ENCODE measurements at places on chromosomes 11 and 22. TPM values are rescaled to one million over a fixed set of nuclear protein-coding genes. Genes with fewer than 3 reads are reported as not detected.
A peak's percentile ranks its signal among the peaks of the same experiment; 100 is the strongest.

JHY gene
- 5.0 TPM for total RNA-seq

MICAL2 gene
- 92.3 TPM for total RNA-seq

TSGA10IP gene
- total RNA-seq = not detected

LRRC4C gene
- 2.0 TPM for total RNA-seq

MRPL17 gene
- 36.7 TPM for total RNA-seq

FGF19 gene
- total RNA-seq = not detected

LRRC56 gene
- total RNA-seq = 0.40 TPM

RFPL3 gene
- not detected for total RNA-seq

OR4C6 gene
- not detected for total RNA-seq

CYB5R3 gene
- 343 TPM for total RNA-seq

DNA sequence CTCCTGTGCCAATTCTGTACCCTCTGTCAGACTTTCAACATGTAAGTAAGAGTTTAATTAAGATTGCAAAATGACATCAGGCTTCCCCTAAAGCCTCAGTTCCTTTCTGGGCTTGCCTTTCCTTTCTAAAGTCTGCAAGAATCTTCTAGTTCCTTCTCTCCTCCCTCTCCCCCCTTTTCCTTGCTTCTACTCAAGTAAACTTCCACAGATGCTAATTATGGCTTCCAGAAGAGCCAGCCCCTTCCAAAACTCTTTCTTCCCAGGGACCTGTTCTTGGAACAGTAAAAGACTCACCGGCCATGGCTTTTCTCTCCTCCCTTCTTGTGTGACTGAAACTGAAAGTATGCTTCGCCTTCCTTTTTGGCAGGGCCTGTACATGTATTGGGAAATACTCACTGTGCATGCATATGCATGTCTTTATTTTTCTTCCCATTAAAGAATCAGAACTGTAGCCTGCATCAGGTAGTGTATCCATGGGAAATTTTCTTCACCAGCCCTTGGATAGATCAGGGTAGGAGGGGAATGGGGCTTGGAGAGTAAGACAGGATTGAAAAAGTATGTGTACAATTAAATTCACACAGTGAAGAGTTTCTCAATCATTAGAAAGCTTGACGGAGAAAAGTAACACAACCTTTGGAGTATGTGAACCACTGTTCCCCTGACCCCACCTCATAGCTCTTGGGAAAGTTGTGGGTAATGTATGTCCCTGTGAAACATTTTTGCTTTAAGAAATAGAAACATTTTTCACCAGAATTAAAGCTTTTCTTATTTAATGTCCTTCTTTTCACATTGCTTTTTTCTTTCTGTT lies at the start of gene CASP1:
Gene CASP1, minus strand, starts transcription at position 332 of the 808 bp plus-strand sequence. Its CDS starts 31 bp downstream, at position 301.
- DNase-seq = no peak

DNA sequence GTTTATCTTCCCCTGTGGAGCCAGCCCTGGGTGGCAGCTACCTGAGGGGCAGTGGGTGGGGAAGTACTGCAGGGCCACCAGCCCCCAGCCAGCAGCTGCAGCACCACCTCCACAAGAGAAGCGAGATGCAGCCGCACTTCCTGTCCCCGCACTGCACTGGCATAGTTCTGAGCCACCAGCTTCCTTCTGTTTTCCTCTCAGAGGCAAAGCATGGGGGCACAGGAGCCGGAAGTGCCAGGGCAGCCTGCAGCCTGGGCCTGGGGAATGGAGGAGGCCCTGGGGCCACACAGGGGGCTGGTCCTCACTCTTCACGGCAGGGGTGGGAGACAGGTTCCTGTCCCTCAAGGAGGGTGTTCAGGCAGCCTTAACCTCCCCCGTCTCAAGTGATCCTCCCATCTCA lies 11.9 kb upstream of the SH3BP1 start:
- DNase-seq = no peak

GRCh38 chr11:133991101-133991500 lies 34.3 kb upstream of the IGSF9B start:
- no peak for DNase-seq

DNA sequence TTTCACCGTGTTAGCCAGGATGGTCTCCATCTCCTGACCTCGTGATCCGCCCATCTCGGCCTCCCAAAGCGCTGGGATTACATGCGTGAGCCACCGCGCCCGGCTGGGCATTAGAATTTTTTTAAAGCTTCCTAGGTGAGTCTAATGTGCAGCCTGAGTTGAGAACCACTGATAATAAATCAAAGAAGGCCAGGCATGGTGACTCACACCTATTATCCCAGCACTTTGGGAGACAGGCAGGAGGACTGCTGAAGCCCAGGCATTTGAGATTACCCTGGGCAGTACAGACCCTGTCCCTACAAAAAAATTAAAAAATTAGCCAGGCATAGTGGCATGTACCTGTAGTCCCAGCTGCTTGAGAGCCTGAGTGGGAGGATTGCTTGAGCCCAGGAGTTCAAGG lies 13.7 kb downstream of the MEI1 start:
- no peak for DNase-seq

GRCh38 chr11:113065330-113065729 lies 104.1 kb downstream of the NCAM1 start:
- DNase-seq = no peak

DNA sequence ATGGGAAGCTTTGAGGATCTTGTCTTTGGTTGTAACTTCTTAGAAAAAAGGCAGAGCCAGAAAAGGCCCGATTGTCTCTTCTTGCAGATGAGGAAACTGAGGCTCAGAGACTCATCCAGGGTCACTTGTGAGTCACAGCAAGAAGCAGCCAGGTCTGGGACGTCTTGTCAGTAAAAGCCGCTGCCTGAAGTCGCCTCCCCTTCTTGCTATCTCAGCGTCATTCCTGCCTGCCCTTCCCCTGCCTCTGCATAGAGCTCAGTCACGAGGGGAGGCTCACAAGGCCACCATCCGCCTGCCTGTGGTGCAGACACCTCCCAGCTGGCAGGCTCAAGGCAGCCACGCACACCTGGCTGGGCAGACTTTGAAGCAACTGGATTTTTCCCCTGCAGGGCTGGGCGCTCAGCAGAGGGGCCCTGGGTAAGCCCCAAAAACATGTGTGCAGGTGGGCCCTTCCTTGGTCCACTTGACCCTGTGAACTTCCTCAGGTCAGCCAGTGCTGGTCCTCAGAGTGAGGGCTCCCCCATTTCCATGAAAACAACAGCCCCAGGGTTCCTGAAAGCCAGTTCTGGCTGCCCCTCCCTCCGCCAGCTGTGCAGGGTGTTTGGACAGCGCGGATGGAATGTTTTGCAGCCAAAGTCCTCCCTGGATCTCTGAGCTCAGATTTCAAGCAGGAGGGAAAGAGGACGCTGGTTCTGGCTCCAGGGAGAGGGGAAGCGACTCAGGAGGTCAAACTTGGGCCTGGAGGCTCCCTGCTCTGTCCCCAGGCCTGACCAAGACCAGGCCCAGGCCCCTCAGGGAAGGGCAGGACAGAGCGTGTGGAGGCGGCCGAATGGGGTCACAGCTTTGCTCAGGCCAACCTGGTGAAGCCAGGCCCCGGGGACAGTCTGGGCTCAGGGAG lies 6.0 kb upstream of the RAB3IL1 start:
- DNase-seq = peak; percentile 72

- DNase-seq = no peak
Observed at GRCh38 chr11:31764766-31765165, 46.4 kb downstream of the PAX6 start.

- no peak for DNase-seq
Observed at GRCh38 chr11:128029219-128029722, 558.1 kb downstream of the ETS1 start.

DNA sequence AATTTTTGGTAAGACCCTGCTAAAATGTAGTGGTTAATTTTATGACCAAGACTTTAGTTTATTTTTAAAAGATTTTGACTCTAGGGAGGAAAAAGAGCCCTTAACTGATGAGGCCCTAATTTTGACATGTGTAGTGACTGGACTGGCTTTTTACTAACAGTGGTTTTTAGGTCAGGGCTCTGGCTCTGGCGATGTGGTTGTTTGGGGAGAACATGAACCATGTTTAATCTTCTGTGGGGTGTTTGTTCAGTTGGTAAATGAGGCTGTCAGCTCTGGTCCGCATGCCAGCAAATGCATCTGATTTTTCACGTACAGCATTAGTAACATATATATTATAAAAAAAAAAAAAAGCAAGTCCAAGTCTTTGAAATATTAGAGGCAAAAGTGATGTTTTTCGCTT lies 104.3 kb downstream of the EXT2 start:
- DNase-seq = no peak

DNA sequence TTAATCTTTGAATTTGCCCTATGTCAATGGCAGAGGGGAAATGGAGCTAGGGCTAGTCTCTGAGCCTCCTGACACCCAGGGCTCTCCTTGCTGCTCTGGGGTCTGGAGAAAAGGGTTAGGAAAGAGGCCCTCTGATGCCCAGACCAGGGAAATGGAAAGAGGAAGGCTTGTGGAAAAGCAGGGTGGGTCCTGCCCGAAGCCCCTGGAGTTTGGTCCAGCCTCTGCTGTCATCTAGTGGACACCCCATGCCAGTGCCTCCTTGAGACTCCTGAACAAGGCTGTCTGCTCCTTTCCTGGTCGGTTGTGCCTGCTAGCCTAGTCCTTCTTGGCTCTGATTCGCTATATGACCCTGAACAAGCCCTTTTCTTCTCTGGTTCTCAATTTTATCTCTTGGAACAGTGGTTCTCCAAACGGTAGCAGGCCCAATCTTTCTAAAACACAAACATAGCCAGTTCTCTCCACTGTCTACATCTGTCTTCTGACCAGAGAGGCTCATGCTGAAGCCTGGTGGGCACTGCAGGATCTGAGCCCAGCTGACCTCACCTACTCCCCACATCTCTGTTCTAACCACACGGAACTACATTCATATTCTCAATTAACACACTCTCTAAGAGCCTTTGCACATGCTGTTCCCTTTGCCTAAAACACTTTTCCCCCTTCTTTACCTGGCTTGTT lies 8.8 kb upstream of the PLA2G3 start:
- peak; percentile 89 for DNase-seq

DNA sequence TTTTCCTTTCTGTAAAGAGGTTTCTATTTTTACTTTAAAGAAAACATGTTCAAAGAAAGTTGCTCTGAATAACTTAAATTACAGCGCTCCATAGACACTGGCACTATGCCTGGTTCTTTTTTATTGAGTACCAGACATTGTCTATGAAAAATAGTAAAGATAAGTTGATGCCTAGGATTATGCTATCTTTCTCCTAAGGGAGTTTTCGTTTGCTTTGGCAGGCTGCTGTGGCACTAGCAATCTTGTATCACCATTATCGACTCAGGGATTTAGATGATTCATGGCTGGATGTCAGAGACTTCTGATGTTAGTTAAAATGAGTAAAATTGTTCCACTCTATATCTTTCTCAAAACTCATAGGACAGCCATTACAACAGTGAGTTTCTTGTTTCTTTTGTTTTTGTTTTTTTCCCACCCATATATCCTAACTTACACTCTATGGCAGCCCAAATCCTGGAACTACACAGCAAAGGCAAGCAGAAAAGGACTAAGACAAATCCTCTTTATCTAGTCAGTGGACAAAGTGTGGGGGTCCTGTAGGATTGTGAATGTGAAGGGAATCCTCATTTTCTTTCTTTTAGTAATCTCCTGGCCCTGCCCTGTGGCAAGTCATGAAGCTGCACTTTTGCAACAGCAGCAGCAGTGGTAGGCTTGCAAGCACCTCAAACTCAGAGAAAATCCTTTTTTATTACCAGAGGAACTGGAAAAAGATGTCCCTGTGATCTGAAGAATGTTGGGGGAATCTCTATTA lies 20.7 kb downstream of the SLN start:
- DNase-seq = no peak

DNA sequence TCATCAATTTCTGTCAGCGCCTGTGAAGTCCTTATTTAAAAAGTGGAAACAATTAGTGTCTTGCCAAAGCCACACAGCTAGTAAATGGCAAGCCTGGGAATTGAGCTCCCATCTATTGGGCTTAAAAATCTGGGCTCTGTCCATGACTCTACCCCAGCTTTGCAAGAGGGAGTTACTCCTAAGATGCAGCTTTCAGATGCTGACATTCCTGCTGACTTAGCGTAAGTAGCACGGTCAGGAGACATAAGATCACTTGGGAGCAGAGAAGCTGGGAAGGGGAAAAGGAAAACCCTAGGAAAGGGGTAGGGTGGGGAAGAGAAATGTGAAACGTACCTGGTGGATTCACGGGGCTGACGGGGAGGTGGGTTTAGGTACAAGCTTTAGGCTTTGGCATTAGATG lies 36.0 kb upstream of the OR4B1 start:
- no peak for DNase-seq

DNA sequence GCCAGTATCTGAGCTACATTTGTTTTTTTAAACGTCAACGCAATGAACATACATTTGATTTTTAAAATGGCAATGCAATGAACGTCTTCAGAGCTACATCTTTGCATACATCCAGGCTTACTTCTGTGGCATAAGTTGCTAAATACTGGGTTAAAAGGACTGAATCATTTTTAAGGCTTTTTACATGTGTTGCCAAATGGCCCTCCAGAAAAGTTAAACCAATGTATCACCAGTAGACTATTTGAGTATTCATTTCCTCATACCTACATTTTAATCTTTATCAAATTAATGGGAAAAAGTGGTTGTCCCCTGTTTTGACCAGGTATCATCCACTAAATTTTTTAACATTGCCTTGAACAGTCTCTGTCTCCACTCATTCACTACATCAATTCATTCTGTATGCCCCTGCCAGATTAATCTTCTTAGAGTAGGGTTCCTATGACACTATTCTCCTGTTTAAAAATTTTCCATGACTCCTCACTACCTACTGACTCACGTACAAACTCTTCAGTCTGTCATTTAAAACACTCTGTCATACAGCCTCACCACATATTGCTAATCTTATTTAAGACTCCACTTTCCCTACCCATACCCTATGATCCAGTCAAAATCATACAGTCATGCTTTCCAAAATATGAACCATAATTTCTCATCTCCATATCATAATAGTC lies 12.4 kb upstream of the PRRG4 start:
- DNase-seq = no peak

GRCh38 chr22:40838486-40838885 lies 18.0 kb downstream of the ST13 start:
- DNase-seq = no peak
